ENCODE measurements at places on chromosomes 7 and 10.

DNA sequence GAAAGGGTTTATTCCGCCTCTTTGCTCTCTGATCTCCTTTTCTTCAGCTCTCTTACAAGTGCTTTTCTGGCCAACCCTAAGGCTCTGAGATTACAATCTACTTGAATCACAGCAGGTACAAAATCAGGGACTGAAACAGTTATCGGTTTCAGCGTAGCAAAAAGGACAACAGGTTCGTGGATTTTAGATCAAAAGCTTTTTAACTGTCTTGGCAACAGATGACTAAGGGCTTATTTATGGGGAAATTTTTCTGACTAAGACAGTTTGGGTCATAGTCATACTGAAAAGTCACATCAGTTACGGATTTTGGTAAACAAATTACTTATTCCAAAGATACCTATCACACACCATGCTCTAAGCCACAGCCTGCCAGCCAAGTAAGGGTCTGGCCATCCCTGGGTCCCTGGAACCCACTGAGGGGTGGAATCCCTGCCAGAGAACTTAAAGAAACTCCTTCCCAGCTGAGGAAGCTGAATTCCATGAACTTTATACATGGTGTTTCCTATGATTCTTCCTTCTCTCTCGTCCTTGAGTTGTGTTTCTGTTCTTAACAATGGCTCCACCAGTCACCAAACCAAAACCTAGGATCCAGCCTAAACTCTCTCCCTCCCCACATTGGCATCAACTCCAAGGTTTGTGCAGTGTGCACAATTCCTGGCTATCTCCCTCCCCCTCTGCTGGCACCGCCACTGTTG, 169.3 kb downstream of the FAM107B start:
- DNase-seq: no peak

- DNase-seq: no peak
Observed at GRCh38 chr7:42350801-42351200, 113.8 kb upstream of the GLI3 start.

GRCh38 chr10:13987446-13987845, 343.3 kb downstream of the FRMD4A start:
- no peak for DNase-seq

- peak; percentile 16 for DNase-seq
Observed at GRCh38 chr7:106788637-106789036, 76.4 kb upstream of the PIK3CG start.

- DNase-seq: no peak
Observed at GRCh38 chr7:20459419-20459818, 128.7 kb downstream of the ITGB8 start.

GRCh38 chr7:37054624-37055241, 330.4 kb upstream of the AOAH start:
- DNase-seq: no peak

GRCh38 chr10:89207181-89207800, at the start of gene CH25H:
TSS of gene CH25H (minus strand) at chr10:89207317. CDS start at chr10:89207292, 25 bp downstream.
- DNase-seq: peak; percentile 33

- DNase-seq: no peak
Observed at GRCh38 chr10:53166325-53166724, 393.7 kb upstream of the MBL2 start.

- no peak for DNase-seq
Observed at GRCh38 chr7:99357701-99358490, 16.6 kb upstream of the ARPC1B start.

GRCh38 chr10:121921238-121921931, 6.4 kb downstream of the ATE1 start:
- no peak for DNase-seq

GRCh38 chr10:58968389-58968755, 208.1 kb upstream of the PHYHIPL start:
- DNase-seq: no peak

- DNase-seq: no peak
Observed at GRCh38 chr7:28744951-28745350, 213.2 kb downstream of the TRIL start.

DNA sequence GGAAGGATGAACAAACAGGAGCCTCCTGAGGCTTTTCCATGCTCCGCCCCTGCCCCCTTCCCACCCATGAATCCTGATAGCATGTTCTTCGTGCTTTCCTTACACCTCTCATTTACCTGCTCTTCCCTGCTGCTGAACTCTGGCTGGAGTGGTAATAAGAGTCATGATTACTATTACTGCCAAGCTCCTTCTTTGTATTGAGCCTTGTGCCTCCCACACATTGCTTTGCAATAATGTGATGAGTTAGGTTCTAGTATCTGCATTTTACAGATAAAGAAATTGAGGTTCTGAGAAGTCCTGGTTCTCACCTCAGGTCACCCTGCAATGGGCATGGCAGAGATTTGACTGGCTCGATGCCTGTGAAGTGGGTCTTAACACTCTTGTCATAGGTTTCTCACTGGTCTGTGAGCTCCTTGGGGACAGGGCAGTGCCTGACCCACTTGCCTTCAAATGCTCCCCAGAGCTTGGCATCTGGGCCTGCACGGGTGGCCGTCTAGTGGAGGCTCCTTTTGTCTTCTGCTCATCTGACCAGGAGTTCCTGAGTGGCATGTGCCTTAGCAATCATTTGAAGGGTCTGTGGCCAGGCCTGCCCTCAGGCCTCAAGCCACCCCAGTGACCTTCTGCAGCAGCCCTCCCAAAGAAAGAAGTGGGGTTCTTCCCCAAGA, 309.2 kb upstream of the ZMIZ1 start:
- no peak for DNase-seq

GRCh38 chr7:88291398-88292173, 15.1 kb downstream of the STEAP4 start:
- DNase-seq: no peak

- no peak for DNase-seq
Observed at GRCh38 chr7:111238886-111239285, 148.0 kb downstream of the LRRN3 start.

DNA sequence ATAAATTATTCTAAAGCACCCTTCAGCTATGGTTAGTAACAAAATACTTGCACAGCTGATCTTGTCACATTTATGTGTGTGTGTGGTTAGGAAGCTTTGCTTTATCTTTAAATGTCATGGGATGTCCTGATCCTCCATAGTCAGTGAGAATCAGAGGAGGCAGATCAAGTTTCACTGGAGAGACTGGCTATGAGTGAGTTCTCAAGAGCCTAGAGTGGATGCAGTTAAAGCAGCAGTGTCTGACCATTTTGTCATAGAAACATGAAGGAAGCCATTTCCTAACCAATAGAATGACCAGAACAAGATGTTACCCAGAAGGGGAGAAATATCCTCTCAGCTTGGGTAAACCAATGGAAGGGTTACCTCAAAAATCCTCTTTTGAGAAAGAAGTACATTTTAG, 207.2 kb upstream of the DKK1 start:
- DNase-seq: no peak

GRCh38 chr7:122166275-122166674, 22.2 kb upstream of the AASS start:
- no peak for DNase-seq

DNA sequence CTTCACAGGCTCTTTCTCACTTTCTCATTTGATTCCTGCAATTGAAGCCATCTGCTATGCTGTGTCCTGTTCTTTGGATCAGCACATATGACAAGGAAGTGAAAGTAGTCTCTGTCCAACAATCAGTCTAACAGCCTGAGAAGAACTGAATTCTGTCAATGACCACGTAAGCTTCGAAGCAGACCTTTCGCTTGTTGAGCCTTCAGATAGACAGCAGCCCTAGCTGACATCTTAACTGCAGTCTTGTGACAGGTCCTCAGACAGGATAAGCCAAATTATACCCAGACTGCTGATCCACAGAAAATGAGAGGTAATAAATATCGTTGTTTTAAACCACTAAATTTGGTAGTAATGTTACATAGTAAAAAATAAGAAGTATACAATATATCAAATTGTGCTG, 691.0 kb upstream of the LRRTM3 start:
- no peak for DNase-seq

GRCh38 chr7:98733036-98733435, 116.0 kb downstream of the NPTX2 start:
- DNase-seq: no peak

DNA sequence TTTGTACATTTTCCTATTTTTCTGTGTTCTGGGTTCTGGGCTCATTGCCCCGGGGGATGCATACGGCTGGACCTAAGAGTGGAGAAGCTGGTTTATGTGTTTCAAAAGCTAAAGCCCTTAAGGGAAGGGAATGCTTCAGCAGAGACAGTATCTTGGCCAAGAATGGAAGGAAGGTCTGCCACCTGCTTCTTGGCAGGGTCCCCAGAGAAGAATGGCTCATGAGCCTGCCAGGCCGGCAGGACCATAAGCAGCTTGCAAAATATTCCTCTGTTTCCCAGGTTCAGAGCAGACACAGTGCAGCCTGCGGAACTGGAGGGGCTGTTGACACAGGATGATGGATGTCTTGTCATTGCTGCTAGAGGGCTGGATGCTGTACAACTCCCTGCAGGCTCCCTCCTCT, 7.8 kb upstream of the ABHD11 start:
- no peak for DNase-seq

DNA sequence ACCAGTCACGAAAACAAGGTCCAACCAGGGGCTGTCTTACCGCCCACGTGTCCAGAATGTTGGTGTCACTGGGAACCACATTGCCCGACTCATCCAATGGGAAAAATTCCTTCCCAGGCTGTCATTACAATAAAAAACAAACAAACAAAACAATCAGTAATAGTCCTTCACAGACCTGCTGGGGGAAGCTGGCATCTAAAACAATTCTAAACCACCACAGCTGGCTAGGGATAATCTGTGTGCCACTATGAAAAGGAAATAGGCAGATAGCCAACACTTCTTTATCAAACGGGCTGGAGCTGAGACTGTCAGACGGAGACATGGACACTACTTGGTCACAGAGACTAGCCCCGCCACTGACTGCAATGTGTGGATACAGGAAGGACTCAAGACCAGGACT, 9.2 kb downstream of the AKR1B1 start:
- DNase-seq: no peak

DNA sequence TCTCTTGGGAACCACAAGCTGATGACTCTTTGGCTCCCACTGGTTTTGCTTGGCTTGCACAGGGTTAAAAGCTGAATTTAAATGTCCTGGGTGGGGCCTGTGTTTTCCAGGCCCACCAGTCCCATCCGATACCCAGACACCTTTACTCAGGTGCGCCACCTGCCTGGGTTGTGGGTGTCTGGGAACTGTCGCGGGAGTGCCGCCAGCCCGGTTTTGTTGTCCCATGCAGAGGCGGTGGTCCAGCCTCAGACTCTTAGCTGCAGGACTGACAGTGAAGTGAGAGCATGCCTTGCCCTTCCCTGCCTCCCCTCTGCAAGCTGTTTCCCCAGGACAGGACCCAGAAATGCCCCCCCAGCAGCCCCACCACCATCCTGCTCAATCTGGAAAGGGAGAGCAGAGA, 255.6 kb upstream of the ZNF32 start:
- DNase-seq: no peak

All from effector memory CD8-positive, alpha-beta T cell (primary cell).